Natural killer cell (primary cell): ENCODE measurements at places on chromosomes 3 and 15. TPM values are rescaled to one million over a fixed set of nuclear protein-coding genes. Genes with fewer than 3 reads are reported as not detected.

- H3K4me1 ChIP-seq, result peaks cover 16% of the 10 kb centered on the region
- H3K27ac ChIP-seq, result peak overlapping the region; percentile 99
- H3K36me3 ChIP-seq, result peaks cover 1% of the 10 kb centered on the region
- no peak for DNase-seq
Measured at GRCh38 chr3:150407808-150408220, 284 bp upstream of the TSC22D2 start.

Gene MLF1
- 3.1 TPM for total RNA-seq

GRCh38 chr3:187318819-187319616, 27.5 kb upstream of the MASP1 start:
- no peak overlapping the region for H3K27ac ChIP-seq
- DNase-seq, result peak; percentile 79
- H3K4me3 ChIP-seq, result no peak overlapping the region
- no peaks in the 10 kb centered on the region for H3K36me3 ChIP-seq
- H3K4me1 ChIP-seq, result peaks cover 12% of the 10 kb centered on the region

DNA sequence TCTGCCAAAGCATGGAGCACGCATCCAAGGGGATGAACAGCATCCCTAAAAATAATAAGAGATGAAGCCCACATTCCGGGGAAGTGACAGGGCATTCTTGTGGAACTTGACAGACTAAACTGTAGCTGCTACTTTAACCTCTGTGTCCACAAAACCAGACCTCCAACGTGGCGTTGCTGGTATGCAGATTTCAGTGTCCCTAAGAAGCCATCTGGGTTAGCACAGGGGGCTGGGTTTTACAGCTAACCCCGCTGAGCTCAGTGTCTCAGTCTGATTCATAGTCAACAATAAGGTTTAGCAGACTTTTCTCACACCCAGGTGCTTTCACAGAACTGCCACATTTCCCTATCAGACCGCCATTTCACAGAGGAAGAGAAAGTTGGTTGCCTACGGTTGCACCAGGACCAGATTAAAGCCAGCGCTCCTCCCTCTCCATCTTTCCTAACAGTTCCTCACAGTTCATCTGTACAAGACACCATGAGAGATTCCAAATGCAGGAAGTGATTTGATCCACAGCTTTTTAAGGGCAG, 61.6 kb upstream of the CTDSPL start:
- H3K27ac ChIP-seq, result no peak overlapping the region
- no peaks in the 10 kb centered on the region for H3K27me3 ChIP-seq
- no peak overlapping the region for H3K4me3 ChIP-seq

- DNase-seq, result no peak
- peaks cover 4% of the 10 kb centered on the region for H3K4me1 ChIP-seq
- no peaks in the 10 kb centered on the region for H3K27me3 ChIP-seq
- no peaks in the 10 kb centered on the region for H3K36me3 ChIP-seq
- H3K27ac ChIP-seq, result no peak overlapping the region
- no peak overlapping the region for H3K4me3 ChIP-seq
Measured at GRCh38 chr15:75721923-75722870, 9.5 kb upstream of the CSPG4 start.

DNA sequence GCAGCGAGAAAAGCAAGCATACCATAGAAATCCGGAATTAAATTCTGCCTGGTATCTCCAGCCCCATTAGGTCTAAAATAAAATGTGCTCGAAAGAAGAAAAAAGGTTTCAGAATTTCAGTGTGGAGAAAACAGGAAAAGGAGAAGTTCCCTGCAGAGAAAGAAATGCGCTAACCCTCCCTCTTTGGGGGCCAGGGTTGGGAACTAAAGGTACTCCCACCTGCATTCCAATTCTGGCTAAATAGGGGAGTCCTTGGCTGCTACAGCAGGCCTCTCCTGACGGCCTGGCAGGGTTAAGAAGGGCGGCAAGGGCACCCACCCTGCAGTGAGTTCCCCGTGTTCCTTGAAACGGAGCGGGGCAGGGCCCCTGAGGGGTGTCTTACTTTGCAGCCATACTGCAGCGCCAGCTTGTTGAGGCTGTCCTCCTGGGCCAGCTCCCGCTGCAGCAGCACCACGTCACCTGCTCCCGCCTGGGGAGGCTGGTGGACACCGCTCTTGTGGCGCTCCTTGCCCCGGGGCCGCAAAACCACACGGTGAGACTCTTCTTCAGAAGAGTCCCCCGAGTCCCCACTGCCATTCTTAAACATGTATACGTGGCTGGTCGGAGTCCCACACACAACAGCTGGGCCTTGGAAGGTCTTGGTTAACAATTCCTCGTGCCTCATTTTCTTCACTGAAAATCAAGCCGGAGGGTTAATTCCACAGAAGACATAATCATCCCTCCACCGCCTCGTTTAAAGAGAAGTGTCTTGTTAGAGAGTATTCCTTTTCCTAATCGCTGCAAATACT, 1.7 kb downstream of the LYSMD4 start:
- peaks cover 2% of the 10 kb centered on the region for H3K36me3 ChIP-seq
- no peak for DNase-seq
- no peaks in the 10 kb centered on the region for H3K27me3 ChIP-seq
- H3K4me1 ChIP-seq, result peaks cover 13% of the 10 kb centered on the region
- H3K27ac ChIP-seq, result no peak overlapping the region

- no peaks in the 10 kb centered on the region for H3K27me3 ChIP-seq
- no peak for DNase-seq
- H3K4me3 ChIP-seq, result no peak overlapping the region
- H3K4me1 ChIP-seq, result no peaks in the 10 kb centered on the region
- H3K27ac ChIP-seq, result no peak overlapping the region
Measured at GRCh38 chr3:12456441-12456840, 27.8 kb upstream of the TSEN2 start.

Gene CCR9
- total RNA-seq, result not detected

Gene ZNF619
- 14.3 TPM for total RNA-seq

- no peak overlapping the region for H3K27ac ChIP-seq
- no peak for DNase-seq
- no peak overlapping the region for H3K4me3 ChIP-seq
- no peaks in the 10 kb centered on the region for H3K36me3 ChIP-seq
Measured at GRCh38 chr3:14861031-14861430, 42.3 kb downstream of the FGD5 start.

DNA sequence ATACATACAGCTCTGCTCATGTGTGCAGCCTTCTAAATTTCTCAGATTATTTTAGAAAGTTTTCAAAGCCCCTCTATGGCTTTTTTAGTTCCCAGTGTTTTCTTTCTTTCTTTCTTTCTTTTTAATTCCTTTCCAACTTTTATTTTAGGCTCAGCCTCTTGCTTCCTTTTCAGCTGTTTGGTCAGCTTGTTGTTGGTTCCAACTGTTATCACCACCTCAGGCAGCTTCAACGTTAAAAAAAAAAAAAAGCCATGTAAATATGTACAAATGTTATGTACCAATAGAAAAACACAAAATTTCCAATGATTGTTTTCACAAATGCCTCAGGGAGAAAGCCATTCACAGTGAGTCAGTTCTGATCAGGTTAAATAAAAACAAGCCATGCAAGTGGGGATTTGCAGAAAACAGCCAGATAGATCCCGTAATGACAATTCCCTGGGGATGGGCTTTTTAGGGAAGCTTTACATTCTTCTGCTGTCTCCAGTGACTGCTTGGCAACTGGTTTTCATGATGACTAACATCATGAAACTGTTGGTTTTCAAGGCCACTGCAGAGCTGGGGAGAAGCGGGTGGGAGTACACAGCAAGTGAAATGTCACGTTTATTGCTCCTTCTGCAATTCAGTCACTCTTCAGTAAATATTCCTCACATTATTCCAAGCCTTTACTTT, 908.4 kb downstream of the EPHA3 start:
- no peaks in the 10 kb centered on the region for H3K36me3 ChIP-seq
- no peaks in the 10 kb centered on the region for H3K27me3 ChIP-seq
- H3K4me3 ChIP-seq, result no peak overlapping the region
- DNase-seq, result no peak

GRCh38 chr15:43204016-43204901, 16.6 kb downstream of the EPB42 start:
- H3K27me3 ChIP-seq, result no peaks in the 10 kb centered on the region
- no peaks in the 10 kb centered on the region for H3K4me1 ChIP-seq
- DNase-seq, result peak; percentile 68
- H3K36me3 ChIP-seq, result no peaks in the 10 kb centered on the region
- no peak overlapping the region for H3K27ac ChIP-seq

GRCh38 chr3:159007331-159007730, 205.5 kb downstream of the MFSD1 start:
- H3K4me1 ChIP-seq, result no peaks in the 10 kb centered on the region
- H3K4me3 ChIP-seq, result no peak overlapping the region
- no peak overlapping the region for H3K27ac ChIP-seq
- no peaks in the 10 kb centered on the region for H3K36me3 ChIP-seq
- DNase-seq, result no peak
- H3K27me3 ChIP-seq, result no peaks in the 10 kb centered on the region

Gene WNT7A
- not detected for total RNA-seq

Gene USP13
- total RNA-seq, result 3.0 TPM

DNA sequence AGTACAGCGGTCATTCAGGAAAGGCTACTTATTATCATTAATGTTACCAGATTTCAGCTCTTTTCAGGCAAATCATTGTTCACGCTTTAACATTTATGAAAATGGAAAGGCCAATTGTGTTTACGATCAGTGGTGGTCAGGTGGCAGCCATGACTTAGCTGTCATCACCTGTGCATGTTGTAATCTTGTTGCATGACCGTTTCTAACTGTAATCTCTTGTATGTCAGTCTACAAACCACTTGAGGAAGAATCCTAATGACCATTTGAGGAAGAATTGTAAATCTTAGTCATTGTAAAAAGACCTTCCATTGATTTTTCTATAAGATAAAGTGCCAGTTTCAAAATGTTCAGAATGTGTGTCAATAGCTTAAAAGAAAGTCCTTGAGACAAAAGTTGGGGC, 100.4 kb downstream of the SERPINI1 start:
- H3K4me3 ChIP-seq, result no peak overlapping the region
- no peaks in the 10 kb centered on the region for H3K4me1 ChIP-seq
- no peak for DNase-seq
- H3K36me3 ChIP-seq, result no peaks in the 10 kb centered on the region
- H3K27ac ChIP-seq, result no peak overlapping the region

GRCh38 chr3:170508839-170509238, 77.0 kb downstream of the SLC7A14 start:
- no peaks in the 10 kb centered on the region for H3K4me1 ChIP-seq
- H3K27ac ChIP-seq, result no peak overlapping the region
- no peak overlapping the region for H3K4me3 ChIP-seq
- no peaks in the 10 kb centered on the region for H3K36me3 ChIP-seq

GRCh38 chr15:98850961-98851572, 156.5 kb downstream of the PGPEP1L start:
- no peak overlapping the region for H3K4me3 ChIP-seq
- H3K4me1 ChIP-seq, result peaks cover 25% of the 10 kb centered on the region
- no peaks in the 10 kb centered on the region for H3K36me3 ChIP-seq
- peak; percentile 65 for DNase-seq
- H3K27me3 ChIP-seq, result no peaks in the 10 kb centered on the region

- H3K36me3 ChIP-seq, result no peaks in the 10 kb centered on the region
- DNase-seq, result no peak
- no peaks in the 10 kb centered on the region for H3K27me3 ChIP-seq
- no peak overlapping the region for H3K27ac ChIP-seq
- peaks cover 20% of the 10 kb centered on the region for H3K4me1 ChIP-seq
- no peak overlapping the region for H3K4me3 ChIP-seq
Measured at GRCh38 chr3:194711286-194711685, 25.6 kb downstream of the FAM43A start.

DNA sequence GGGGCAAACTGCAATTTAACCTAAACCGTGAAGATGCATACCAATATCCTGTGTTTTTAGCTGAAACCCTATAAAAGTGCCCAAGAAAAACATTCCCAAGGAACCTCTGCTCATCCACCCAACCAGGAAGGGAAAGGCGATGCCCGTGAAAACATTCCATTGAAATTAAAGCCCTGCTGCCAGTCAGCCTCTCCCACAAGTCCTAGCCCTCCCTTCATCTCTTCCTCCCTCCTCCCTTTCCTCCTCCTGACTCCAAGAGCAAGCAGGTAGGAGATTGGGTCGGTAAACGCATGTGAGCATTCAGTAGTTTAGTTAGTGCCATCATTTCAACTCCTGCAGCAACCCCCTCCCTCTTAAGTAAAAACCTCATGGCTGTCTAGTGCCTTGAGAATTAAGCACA, 27.7 kb downstream of the HES1 start:
- peaks cover 6% of the 10 kb centered on the region for H3K27me3 ChIP-seq
- DNase-seq, result no peak
- no peaks in the 10 kb centered on the region for H3K4me1 ChIP-seq
- no peak overlapping the region for H3K4me3 ChIP-seq
- no peak overlapping the region for H3K27ac ChIP-seq

DNA sequence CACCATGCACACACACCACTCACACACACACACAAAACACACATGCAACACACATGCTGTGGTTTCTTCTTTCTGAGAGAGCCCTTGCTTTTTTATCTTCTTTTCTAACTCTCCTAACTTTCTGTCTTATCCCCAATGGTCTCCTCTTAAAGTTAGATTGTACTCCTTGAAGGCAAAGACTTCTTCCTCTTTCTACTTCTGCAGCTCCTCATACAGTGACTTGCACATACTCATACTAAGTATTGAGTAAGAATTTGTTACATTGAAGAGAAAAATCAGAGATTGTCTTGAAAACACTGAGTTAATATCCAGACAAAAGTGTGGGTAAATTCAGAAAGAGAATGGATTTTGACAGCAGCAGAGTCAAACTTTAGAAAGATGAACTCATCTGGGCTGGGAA, 64.4 kb downstream of the GTPBP8 start:
- H3K27me3 ChIP-seq, result no peaks in the 10 kb centered on the region
- peaks cover 6% of the 10 kb centered on the region for H3K4me1 ChIP-seq
- no peak overlapping the region for H3K4me3 ChIP-seq
- no peak overlapping the region for H3K27ac ChIP-seq

- no peaks in the 10 kb centered on the region for H3K27me3 ChIP-seq
- peaks cover 33% of the 10 kb centered on the region for H3K4me1 ChIP-seq
- peak overlapping the region; percentile 94 for H3K27ac ChIP-seq
- H3K36me3 ChIP-seq, result peaks cover 22% of the 10 kb centered on the region
Measured at GRCh38 chr3:57557085-57557537, 1.0 kb downstream of the PDE12 start.
